Thoracic aorta (tissue), 2 donors: ENCODE measurements at places on chromosomes 2 and 18.

GRCh38 chr2:44546459-44547127 lies 184.8 kb downstream of the CAMKMT start:
- DNase-seq = no peak

DNA sequence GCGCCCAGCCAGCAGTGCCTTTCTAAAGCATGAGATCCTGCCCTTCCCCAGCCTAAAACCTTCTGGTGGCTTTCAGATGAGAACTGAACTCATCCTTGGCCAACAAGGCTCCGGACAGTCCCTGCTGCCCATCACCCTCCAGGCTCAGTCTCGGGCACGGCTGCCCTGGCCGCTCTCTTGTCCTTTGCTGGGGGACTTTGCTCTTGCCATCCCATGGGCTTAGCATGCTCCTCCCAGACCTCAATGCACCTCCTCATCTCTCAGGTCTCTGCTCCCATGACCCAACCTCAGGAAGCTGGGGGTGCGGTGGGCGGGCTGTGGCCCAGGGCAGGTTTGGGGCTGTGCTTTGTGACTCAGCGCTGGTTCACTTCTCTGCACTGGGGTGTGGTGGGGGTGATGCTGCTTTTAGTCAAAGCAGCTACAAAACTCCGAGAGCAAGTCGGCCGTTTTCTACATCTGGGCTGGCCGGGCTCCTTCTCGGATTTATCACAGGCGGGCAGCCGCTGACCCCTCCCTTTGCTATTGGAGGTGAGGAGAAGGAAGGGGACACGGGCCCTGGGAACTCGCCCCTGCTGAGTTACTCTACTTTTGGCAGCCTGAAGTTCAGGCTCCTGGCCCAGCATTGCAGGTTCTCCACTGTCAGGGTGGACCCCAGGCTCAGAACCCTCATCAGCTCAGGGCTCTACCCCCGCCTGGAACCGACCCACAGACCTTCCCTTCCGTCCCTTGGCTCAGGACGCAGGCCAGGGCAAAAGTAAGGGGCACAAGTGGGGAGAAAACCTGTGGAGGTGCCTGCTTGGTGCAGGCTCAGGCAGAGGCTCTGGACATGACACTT lies 90.6 kb upstream of the TAF1B start:
- DNase-seq = peak; percentile 31

DNA sequence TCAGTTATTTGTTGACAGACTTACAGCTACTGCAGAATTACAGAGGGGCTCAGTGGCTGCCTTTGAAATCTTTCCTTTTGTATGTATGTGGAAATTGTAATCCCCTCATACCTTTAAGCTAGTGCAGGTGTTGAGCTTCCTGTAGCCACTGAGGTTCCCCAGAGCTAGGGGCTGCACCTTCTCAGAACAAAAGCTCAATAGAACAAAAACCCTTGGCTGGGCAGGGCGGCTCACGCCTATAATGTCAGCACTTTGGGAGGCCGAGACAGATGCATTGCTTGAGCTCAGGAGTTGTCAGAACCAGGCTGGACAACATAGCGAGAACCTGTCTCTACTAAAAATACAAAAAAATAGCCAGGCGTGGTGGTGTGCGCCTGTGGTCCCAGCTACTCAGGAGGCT lies 41.3 kb upstream of the CHMP1B start:
- DNase-seq = no peak

- DNase-seq = no peak
Observed at GRCh38 chr2:213148572-213149261, 2.7 kb downstream of the IKZF2 start.
